NCI-H524 (cell line): ENCODE measurements at places on chromosomes 5 and 9.
A peak's percentile ranks its signal among the peaks of the same experiment; 100 is the strongest.

DNA sequence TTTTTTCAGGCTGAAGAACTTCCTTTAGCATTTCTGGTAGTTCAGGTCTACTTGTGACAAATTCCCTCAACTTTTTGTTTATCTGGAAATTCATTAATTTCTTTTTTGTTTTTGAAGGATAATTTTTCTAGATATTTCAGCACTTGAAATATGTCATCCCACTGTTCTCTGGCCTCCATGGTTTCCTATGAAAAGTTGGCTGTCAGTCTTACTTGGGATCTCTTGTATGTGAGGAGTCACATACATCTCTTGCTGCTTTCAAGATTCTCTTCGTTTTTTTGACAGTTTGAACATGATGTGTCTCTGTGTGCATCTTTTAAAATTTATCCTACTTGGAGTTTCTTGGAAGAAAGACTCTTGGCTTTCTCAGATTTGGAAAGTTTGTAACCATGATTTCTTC is 79.5 kb downstream of the RIC1 start:
- DNase-seq: no peak

GRCh38 chr5:14429101-14430050 is 152.2 kb upstream of the OTULINL start:
- no peak for DNase-seq

DNA sequence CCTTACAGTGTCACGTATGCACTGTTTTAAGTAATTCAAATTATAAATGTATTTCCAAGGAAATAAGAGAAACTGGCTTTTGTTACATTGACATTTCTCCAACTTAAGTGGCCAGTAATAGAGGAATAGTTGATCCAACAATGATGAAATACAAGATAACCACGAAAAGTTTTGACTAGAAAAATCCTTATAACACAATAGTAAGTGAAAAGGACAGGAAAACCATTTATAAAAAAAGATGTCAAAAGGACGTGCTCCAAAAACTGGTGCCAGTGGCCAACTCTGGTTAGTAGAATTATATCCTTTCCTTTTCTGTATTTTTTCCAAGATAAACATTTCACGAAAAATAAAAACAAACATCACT is 210.9 kb downstream of the GAPVD1 start:
- DNase-seq: no peak

GRCh38 chr9:109417054-109417453 is 81.1 kb downstream of the PTPN3 start:
- DNase-seq: no peak

- DNase-seq: no peak
These were observed 68.7 kb upstream of the TAF11L2 start for GRCh38 chr5:17429353-17429752.

- no peak for DNase-seq
These were observed 672 bp downstream of the PAXX start for GRCh38 chr9:136992819-136993369.

DNA sequence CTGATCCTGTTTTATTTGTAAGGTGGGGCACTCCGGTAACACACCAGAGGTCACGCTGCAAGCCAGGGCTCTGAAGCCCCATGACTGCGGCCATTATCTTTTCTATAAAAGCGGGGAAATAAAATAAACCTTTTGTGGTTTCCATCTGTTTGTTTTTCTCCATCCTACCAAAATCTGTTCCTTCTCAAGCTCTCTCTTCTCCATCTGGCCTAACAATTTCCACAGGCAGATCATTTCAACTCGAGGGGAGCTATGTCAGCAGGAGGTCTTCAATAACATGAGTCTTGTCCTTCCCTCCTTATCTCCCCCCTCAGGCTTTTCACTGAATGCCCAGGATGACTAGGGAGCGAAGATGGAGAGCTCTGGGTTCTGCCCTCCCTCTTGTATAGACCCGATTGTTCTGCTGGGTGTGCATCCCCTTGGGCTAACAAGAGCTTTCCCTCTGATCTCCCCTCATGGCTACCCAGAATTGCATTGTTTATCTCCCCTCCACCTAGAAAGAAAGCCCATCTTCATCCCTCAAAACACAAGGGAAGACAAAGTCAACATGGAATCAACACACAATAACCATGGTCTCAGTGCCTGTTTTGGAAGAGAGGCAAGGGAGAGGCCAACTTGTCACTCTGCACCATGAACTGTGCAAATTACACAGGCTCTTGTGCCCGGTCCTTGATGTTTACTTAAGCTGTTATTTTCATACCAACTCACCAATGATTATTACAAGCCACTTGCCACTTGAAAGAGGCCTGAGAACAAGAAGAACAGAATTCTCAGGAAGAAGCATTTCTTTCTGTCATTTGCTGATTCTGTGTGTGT is 187.8 kb downstream of the FANCC start:
- peak; percentile 96 for DNase-seq

- DNase-seq: no peak
These were observed 8.8 kb upstream of the SLC6A7 start for GRCh38 chr5:150181027-150181426.

GRCh38 chr5:111975133-111975532 is 218.1 kb upstream of the NREP start:
- no peak for DNase-seq

GRCh38 chr9:16626577-16627130 is 243.8 kb downstream of the BNC2 start:
- no peak for DNase-seq

DNA sequence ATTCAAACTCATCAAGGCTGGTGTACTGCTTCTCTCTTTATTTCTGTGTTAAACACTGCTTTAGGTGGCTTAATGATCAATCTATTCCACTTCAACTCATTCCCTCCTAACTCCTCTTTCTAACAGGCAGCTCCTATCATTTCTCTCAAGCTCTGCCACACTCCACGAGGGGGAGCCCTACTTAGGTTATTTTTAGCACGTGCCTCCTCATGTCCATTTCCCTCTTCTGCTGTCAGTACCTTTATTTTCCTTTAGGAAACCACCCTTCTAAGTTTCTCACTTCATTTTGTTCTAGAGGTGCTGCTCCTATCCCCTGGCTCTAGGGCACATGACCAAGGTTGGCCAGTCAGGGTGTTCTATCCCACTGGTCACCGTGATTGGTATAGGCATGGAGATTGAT is 6.7 kb upstream of the BRINP1 start:
- peak; percentile 45 for DNase-seq

DNA sequence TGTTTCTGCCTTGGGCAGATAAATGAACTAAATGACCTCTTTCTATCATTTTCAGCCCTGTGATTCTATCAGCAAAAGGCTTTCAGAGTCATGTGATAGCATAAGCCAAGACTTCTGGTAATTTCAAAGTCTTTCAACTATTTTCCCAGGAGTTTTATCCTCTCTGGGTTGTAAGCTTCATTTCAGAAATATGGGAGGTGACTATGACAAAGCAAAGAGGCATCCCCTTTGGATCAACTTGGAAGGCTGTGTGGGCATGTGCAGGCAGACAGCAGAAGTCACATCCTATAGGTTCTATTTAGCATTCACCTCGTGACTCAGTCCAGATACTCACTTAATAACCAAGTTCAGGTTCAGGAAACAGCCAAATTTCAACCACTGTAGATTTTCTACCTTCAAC is 149.0 kb upstream of the FST start:
- DNase-seq: no peak

GRCh38 chr5:95076395-95077185 is 208.3 kb downstream of the MCTP1 start:
- DNase-seq: no peak

DNA sequence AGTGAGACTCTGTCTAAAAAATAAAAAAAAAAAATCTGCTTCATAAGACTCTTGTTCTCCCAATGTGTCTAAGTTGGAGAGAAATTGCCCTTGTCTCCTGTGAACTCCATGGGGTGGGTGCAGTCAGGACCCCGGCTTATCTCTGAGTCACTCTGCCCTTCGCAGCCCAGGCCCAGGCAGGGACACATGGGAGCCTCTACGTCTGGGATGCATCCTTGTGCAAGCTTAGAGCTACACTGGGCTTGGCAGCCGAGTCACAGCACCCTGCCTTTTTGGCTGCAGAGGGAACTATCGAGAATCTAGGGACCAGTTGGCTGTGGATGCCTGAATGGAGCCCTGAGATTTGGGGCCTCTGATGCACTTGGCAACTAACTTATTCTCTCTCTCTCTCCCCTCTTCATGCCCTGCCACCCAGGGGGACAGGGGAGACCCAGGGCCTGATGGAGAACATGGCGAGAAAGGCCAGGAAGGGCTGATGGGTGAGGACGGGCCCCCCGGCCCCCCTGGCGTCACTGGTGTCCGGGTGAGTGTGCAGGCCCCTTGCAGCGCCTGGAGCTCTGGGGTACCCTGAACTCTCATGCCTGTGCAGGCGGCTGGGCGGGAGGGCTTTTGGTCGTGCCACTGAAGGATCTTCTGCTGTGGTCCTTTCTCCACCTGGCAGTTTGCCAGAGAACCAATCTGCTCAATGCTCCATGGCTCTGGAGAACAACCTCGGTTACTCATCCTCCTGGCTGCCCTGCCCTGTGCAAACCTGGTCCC is 47.5 kb upstream of the ORM1 start:
- DNase-seq: peak; percentile 42

GRCh38 chr9:14348123-14348372 is 34.1 kb upstream of the NFIB start:
- no peak for DNase-seq

DNA sequence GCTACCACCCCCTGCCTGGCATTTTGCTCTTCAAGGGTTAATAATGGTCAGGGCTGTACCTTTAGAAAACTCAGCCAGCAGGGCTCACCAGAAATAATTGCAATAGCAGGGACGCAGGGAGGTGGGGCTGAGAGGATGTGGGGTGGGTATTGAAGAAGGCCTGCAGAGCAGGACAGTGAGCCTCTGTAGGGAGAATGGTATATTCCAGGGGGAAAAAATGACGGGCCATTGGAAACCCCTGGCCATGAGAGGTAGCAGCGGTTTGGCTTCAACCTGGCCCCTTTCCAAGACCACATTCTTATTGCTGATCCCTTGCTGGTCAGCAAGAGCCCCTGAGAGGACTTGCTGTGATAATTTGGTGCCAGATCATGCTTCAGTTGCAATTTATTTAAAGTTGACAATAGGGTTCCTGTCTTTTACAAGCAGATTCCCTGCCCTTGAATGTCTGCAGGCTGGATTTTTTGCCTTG is 36.7 kb upstream of the CTNNA1 start:
- DNase-seq: no peak

DNA sequence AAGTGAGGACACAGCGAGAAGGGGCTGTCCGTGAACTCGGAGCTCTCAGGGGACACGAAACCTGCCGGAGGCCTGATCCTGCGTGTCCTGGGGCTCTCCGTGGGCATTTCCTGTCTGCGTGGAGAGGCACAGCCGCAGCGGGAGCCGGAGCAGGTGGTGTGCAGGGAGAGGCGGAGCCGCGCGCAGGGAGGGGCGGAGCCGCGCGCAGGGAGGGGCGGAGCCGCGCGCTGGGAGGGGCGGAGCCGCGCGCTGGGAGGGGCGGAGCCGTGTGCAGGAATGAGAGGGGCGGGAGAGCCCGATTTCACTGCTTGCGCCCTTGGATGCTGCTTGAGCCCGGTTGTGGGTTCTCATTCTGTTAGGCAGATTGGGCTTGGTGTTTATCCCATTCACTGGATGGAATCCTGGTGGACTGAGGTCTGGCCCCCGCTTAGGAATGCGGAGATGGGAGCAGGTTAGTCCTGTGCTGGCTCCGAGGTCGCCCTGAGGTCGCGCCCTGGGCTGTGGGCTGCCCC is 26.7 kb downstream of the NDUFS6 start:
- no peak for DNase-seq

DNA sequence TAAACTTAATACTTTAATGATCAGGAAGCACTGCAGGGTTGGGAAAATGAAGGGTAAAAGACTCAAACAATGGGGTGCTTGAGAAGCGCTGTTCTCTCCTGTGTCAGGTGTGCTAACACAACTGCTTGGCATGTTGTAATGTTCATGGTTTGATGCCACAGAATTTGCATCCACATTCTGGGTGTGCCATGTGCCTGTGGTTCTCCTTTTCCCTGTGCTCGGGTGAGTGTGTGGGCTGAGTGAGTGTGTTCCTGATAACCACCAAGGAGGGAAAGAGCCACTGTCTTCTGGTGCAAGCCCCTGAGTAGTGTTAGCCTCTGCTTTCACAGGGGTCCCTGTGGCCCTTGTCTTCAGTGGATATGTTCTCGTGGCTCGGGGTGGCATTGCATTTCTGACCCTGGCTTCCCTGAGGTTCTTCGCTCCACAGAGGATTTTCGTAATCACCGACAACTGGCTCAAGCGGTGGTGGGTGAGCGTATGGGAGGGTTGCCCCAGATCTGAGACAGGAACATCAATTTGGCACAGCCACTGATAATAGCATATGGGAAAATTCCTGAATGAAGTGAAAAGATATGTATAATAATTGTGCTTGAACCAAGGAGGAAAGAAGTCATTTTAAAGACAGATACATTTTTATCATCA is 102.0 kb downstream of the MVB12B start:
- no peak for DNase-seq

- DNase-seq: peak; percentile 97
These were observed at the start of gene CCNG1 for GRCh38 chr5:163437309-163438182. Gene CCNG1, plus strand, starts transcription at chr5:163437595. Its CDS starts 1,662 bp downstream, at chr5:163439257.

DNA sequence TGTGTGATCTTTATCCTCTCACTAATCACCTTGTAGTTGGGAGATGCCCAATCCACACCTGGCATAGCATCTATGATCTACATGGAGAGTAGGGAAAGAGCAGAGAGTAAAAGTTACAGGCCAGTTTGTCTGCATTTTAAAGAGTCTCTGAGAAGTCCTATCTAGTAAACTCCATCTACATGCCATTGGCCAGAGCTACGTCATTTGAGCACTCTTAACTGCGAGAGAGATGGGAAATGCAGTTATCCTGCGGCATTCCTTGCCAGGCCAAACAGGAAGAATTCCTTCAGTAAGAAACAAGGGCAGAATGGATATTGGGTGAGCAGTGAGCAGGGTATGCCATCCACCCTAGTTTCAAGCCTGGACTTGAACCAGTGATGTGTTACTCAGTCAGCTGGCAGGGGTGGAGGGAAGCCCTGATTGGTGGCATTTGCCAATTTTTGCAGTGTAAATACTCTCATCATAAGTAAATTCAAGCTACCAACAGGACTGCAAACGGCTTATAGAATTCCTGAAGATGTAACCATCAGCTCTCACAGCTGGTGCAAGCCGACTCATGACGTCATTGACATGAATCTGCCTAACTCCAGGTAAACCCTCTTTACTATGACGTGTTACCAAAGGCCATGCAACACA is 156.8 kb upstream of the MSX2 start:
- DNase-seq: no peak

- DNase-seq: no peak
These were observed 3.1 kb upstream of the IL7R start for GRCh38 chr5:35853631-35854030.

DNA sequence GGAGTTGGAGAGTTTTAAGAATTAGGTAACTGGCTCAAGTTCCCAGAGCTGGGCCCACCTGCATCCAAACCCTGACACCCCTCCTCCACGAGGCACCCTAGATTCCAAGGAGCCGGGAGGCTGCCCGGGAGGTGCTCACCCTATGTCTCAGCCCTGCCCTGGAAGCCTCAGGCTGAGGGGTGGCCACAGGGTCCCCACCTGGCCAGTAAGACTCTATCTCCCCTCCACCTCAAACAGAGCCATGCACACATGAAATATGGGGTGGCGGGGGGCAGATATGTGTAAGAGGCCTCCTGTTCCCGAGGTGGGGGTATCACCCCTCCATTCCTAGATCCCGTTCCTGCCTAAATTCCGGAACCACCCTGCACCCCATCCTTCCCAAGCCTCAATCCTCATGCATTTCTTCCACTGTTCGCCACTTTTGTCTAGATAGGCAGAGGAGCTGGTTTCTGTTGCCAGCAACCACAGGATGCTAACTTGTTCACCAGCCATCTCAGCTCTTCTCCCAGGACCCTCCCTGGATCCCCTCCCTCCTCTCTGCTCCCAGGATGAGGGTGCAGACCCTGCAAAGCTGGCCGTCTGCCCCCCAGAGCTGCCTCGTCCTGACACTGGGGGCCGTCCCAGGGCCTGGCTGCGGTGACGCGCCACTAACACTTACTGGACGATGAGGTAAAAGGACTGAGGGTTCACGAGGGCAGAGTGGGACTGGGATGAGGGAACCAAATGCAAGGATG is 44.1 kb downstream of the COL23A1 start:
- DNase-seq: no peak
